ENCODE measurements at places on chromosomes 1 and 21.

DNA sequence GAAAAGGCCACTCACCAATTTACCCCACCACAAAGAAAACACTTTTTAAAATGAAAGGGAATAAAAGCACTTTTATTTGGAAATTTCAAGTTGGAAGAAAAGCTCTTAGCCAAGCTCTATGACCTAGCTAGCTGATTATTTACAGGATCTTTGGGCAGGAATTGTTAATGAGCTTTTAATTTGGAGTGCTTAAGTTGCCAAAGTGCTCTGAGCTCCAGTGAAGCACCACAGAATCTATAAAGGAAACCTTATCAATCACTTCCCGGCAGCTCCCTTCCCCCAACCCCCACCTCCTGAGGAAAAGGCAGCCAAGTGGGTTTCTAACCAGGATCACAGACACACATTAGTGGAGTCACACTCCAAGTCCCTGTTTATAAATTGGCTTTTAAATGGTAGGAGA lies 1.5 kb downstream of the ERI3 start:
- no peak for DNase-seq

GRCh38 chr1:44407430-44408211 lies 2.6 kb downstream of the RNF220 start:
- no peak for DNase-seq

DNA sequence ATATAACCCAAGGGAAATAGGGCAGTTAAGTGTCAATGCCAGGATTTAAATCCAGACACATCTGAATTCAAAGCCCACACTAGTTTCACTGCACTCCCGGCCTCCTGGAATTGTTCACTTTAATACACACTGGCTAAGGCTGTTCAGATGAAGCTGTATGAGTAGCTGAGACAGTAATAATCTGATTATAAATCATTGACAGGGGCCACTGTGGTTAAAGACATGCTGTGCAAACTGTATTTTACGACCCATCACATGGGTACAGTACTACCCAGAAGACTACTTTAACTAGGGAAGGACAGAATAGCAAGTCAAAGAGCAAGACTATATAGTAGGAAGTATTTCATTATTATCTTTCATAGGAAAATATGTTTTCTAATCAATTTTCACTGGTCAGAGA lies 16.1 kb upstream of the NTNG1 start:
- DNase-seq: no peak

DNA sequence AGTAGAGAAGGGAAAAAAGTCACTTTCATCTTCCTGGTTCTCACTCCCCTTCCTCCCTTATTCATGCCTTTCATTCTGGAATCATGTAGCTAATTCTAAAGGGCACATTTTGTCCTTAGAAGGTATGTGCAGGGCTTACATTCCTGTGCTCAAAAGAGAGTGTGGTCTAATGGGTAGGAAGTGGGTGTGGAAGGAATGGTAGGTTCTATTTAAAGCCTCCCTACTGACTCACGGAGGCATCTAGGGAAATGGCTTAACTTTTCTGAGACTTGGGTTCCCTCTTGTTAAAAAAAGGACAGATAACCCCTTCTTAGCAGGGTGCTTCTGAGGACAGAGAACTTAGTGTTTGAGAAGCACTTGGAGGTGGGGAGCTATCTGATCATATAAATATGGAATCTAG lies 249.3 kb upstream of the DUSP10 start:
- no peak for DNase-seq

DNA sequence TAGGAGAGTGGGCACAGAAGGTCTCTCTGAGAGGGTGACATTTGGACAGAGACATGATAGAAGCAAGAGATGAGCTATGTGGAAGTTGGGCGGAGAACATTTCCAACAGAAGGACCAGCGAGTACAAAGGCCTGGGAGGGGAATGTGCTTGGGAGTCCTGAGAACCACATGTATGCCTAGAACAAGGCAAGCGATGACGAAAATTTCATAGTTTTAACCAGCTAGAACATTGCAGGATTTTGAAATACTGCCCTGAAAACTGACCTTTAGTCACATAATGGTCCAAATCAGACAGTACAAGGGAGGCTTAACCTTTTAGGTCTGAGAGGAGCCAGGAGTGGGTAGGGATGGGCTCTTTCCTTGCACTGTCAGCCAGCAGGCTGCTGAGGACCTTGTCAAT lies 68.0 kb downstream of the MRPS6 start:
- DNase-seq: no peak

- DNase-seq: no peak
These were observed 96.4 kb downstream of the CAMK2N1 start for GRCh38 chr1:20389571-20389970.

- no peak for DNase-seq
These were observed 73.2 kb downstream of the DMRTB1 start for GRCh38 chr1:53532377-53532776.

All from NK-92 treated with Interleukin-12 subunit alpha and Interleukin-12 subunit beta, amount 100 ng/mL, for 24 hours (cell line).